Stimulated activated CD4-positive, alpha-beta T cell treated with anti-CD3 and anti-CD28 coated beads, Interleukin-2, amount 100 ng/mL, for 24 hours (primary cell): ENCODE measurements at places on chromosomes 2 and 18.
A peak's percentile ranks its signal among the peaks of the same experiment; 100 is the strongest.

- no peak for DNase-seq
These were observed 32.1 kb upstream of the KCNG2 start for GRCh38 chr18:79765491-79766245.

DNA sequence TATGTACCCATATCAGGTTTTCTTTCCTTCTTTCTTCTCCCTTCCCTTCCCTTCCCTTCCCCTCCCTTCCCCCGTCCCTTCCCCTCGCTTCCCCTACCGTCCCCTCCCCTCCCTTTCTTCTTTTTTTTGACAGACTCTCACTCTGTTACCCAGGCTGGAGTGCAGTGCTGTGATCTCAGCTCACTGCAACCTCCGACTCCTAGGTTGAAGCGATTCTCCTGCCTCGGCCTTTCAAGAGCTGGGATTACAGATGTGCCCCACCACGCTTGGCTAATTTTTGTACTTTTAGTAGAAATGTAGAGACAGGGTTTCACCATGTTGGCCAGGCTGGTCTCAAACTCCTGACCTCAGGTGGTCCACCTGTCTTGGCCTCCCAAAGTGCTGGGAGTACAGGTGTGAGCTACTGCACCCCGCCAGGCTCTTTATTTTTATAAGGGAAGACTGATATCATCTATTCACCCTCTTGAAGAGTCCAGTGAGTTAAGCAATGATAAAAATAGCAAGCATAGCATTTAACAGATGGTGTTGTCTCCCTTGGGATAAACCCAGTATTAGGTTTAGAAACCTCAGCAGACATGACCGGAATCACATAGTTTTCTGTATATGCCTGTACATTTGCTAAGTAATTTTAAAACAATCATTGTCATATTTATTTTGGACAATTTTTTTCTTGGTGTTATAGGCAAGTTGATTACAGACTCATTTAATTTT, 888.4 kb downstream of the TRIB2 start:
- no peak for DNase-seq

DNA sequence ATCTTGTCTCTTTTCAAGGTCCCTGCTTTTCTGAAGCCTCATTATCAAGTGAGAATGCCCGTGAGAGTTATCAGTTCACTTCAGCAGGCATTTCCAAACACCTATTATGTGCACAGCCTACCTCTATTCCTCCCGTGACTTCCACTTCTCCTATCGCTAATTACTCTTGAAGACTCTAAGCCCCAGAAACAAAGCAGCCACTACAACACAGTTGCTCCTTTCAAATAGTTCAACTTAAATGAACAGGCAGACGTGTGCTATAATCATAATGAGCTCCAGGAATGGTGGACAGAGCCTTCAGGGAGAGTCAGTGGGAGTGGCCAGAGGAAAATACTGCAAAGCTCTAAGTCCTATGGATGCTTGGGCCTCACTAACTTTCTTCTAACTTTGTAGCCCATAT, 159.0 kb downstream of the RDH14 start:
- DNase-seq = no peak

- DNase-seq = no peak
These were observed 10.0 kb downstream of the RAPGEF4 start for GRCh38 chr2:172745636-172746035.

- no peak for DNase-seq
These were observed 211.3 kb upstream of the APCDD1 start for GRCh38 chr18:10242936-10243680.

DNA sequence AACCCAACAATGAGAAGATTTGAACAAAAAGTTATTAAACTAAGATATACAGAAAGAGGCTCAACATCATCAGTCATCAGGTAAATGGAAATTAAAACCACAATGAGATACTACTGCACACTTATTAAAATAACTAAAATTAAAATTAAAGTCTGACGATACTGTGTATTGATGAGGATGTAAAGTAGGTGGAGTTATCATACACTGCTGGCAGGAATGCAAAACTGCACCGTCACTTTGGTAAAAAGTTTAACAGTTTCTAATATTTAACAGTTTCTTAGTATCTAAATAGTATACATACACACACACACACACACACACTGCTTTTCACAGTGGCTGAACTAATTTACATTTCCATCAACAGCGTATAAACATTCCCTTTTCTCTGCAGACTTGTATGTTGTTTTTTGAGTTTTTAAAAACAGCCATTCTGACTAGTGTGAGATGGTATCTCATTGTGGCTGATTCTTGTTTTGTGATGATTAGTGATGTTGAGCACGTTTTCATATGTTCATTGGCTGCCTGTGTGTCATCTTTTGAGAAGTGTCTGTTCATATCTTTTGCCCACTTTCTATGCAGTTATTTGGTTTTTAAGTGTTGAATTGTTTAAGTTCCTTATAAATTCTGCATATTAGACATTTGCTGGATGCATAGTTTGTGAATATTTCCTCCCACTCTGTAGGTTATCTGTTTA, 726.9 kb upstream of the CHAC2 start:
- no peak for DNase-seq

DNA sequence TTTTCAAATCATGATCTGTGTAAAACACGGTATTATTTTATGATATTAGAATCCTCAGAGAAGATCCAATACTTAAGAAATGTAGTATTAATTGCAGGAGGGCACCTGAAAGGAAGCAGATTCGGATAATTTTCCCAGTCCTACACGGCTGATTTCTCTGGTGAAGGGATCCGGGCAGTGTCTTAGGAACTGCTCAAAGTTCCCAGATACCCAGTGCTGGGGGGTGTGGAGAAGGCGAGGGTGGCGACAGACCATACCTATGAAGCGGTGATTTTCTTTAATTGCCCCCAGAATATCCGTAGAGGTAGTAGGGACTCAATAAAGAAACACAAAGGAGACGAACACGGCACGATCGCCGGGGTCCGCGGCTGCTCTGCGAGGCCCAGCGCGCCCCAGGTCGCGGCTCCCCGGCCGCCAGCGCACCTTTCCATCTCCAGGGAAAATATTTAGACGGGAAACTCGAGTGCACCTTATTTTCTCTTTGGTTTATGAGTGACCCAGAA, 1.4 kb upstream of the SOX11 start:
- no peak for DNase-seq

GRCh38 chr2:208186893-208187292, 2.9 kb downstream of the C2orf80 start:
- no peak for DNase-seq

- DNase-seq = no peak
These were observed 158.8 kb downstream of the NDUFA10 start for GRCh38 chr2:239866350-239866749.

GRCh38 chr2:63050334-63051041, at the start of gene OTX1:
OTX1 (plus strand) TSS chr2:63050830; CDS start chr2:63052991, 2,161 bp downstream.
- DNase-seq = peak; percentile 39

- DNase-seq = no peak
These were observed 63.4 kb downstream of the NYAP2 start for GRCh38 chr2:225462945-225463344.

DNA sequence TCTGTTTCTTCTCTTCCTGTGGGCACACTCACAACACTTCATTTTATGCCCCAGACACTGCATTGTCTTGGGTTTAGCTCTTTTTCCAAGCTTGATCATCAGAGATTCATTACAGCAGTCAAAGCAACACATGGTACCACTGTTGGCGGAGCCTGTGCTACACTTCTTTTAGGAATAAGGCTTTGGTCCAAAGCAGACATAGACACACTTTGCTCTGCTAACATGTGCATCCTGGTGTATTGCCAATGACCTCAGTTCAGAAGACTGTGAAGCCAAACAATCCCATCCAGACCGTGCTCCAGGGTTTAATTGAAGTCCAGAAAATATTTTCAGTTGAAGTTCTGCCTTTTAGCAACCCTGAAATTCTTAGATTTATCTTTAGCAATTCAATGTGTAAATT, 354.6 kb upstream of the RAB12 start:
- no peak for DNase-seq

DNA sequence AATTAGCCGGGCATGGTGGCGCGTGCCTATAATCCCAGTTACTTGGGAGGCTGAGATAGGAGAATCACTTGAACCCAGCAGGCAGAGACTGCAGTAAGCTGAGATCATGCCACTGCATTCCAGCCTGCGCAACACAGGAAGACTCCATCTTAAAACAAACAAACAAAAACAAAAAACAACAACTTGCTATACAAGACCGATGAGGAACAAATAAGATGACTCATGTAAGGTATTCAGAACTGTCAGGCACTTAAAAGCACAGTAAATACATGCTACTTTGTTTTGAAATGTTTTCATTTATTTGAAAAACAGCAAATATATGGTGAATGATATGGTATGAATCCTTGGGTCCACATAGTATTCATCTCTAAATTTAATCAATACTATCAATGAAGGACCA, 66.7 kb downstream of the TRIP12 start:
- DNase-seq = no peak

GRCh38 chr2:64998658-64999061, 9.5 kb downstream of the SLC1A4 start:
- no peak for DNase-seq

DNA sequence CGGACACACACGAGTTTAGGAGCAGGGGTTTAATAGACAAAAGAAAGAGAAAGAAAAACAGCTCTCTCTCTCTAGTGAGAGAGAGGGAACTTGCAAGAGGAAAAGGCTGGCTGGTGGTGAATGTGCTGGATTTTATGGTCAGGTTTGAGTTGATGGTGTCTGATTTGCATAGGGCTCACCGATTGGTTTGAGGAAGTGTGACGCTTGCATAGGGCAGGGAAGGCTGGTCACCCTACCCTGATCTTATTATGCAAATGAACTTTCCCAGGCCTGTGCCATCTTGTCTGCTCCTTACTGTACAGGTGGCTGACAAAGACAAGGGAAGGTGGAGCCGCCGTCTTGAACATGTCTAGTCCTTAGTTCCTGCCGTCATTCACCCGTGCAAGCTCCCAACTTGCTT, 408.9 kb downstream of the RIT2 start:
- no peak for DNase-seq

DNA sequence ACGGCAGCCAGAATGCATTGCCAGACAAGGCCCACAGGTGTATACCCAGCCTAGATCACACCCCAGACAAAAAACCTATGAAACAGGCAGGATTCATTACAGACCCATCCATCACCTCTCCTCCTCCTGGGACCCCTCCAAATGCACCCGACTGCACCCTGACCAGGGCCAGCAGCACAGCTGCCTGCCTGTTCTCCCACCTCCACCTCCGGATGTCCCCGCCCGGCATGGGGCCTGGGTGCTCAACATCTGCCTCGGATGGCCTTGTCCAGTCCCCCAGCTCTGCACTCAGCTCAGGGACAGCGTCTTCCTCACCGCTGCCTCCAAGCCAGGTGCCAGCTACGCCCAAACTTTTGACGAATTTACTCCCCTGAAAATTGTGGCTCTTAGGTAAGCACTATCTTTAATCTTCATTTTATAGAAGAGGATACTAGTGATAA, 91.1 kb downstream of the TPO start:
- no peak for DNase-seq

- no peak for DNase-seq
These were observed 51.4 kb downstream of the EMILIN2 start for GRCh38 chr18:2898186-2898640.

GRCh38 chr2:179817181-179817841, 44.1 kb downstream of the ZNF385B start:
- no peak for DNase-seq

DNA sequence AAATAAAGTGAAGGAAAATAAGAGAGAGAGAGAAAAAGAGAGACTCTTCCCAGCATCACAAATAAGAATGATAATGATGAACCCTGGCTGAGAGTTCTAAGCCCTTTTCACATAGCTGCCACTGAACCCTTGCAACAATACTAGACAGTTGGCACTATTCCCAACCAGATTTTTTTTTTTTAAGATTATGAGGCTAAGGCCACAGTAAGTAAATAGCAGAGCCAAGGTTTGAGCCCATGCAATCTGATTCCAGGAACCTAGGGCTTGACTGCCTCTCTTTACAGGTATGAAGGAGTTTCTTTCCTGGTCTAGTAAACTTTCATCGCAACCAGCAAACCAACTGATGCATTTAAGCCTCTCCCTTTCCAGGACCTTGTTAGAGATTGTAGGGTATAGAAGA, 424.6 kb downstream of the NCKAP5 start:
- no peak for DNase-seq

GRCh38 chr2:4357121-4357520, 653.7 kb downstream of the DCDC2C start:
- DNase-seq = no peak

- DNase-seq = no peak
These were observed 74.8 kb upstream of the SMIM21 start for GRCh38 chr18:75502286-75502685.

GRCh38 chr2:233117351-233117750, 57.2 kb downstream of the INPP5D start:
- no peak for DNase-seq

- no peak for DNase-seq
These were observed 23.9 kb upstream of the SLC66A3 start for GRCh38 chr2:11131166-11131920.

GRCh38 chr2:160555420-160556071, 61.9 kb upstream of the RBMS1 start:
- no peak for DNase-seq

- DNase-seq = no peak
These were observed 9.0 kb upstream of the EFR3B start for GRCh38 chr2:25032901-25033300.

DNA sequence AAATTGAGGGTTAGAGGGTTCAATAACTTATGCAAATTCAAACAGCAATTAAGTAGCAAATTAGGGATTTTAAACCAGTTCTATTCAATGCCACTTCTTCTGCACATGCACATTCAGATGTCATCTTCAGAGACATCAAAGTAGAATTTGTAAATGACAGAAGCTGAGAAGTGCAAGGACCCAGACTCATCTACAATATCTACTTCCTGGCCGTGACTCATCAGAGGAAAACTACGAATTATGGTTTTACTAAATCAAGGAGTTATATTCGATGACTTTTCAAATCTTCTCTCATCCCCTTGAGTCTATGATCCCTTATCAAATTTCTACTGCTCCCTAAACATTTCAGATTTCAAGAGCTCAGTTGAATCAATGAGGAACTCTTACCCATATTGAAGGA, 20.0 kb upstream of the STAT4 start:
- DNase-seq = no peak

- no peak for DNase-seq
These were observed 103.0 kb downstream of the BCL11A start for GRCh38 chr2:60450488-60450887.

GRCh38 chr2:40394031-40394430, 57.9 kb downstream of the SLC8A1 start:
- DNase-seq = no peak

DNA sequence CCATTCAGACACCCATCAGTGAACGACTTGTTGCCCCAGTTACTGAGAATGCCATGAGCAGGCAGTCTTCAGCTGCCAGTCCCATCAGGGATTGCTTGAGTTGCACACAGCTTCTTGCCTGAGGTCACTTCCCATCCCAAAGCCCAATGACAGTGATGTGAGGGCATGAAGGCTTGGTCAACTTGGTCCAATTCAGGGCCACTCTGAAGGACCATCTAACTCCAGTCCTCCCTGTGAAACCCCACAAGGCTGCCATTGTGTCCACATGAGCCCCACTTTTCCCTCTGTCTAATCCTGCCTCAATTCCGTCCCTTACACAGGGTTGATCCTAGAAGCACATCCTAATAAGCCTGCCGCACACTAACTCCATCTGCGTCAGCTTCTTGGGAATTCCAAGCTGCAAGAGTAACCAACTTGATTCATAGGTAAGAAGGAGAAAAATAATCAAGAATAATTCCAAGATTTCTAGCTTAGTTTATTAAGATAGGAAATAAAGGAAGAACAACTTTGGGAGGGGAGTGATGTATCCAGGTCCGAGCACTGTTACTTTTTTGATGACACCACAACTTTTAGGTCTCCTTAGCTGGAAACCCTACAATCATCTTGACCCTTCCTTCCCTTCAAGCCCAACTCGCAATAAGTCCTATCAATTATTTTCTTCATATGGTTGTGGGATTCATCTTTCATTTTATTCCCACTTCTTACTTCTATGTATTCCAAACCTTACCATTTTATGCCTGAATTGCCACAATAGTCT, 110.9 kb downstream of the LRRC30 start:
- DNase-seq = no peak
